Activated CD4-positive, alpha-beta T cell treated with anti-CD3 and anti-CD28 coated beads for 4 hours (primary cell): ENCODE measurements at places on chromosomes 3 and 15.

DNA sequence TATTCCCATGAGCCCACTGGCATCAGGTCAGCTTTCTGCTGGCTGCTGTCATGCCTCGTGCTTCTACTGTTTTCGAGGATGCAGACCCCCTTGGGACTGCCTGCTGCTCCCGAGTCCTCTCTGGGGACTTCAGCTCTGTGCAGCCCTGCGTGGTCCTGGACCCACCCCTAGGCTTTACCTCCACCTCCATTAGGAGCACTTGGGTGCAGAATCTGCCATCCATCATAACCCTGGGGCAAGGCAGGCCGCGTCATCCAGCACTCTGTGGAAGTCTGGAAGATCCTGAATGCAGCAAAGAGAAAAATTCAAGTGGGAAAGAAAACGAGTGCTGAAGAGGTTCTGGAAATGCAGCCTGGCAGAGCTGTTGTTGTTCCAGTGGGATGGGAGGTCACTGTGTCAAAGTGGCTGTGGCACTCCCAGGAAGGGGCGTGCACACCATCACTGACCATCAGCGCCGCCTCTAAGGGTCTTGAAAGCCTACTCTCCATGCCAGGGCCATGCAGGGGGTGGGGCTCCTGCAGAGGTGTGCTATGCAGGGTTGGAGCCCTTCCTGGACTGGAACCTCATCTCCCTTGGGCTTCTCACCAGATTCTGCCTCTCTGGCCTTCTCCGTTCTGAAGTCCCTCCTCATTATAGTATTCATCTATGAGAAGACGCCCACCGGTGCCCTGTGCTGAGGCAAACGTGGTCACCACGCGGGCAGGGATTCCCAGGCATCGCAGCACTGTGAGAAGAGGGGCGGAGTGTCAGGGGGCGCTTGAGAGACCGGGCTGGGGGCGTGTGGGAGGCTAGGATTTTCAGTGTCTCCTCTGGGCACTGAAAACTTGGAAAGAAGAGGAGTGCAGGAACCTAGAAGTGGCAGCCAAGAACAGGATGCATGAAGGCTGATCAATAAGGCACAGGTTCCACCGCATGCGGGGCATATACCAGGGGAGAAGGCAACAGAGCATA is 12.5 kb downstream of the EPB42 start:
- DNase-seq = no peak

DNA sequence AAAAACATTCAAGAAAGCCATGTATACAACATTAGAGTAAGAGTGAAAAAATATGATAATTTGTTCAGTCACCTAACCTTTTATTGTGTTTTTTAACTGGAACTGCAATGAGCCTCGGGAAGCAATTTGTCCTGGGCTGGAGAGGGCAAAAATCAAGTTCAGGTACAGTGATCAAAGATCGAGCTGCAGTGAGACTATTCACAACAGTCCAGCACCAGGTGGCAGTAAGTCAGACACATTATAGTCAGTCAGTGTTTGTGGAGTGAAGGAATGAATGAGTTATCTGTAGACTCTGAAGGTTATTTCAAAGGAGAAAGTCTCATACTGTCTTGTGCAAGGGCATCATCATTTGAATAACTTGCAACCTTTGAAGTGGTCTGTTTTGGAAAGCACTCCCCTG is 116.6 kb downstream of the CHDH start:
- no peak for DNase-seq

GRCh38 chr3:13617981-13618380 is 69.1 kb downstream of the FBLN2 start:
- no peak for DNase-seq

- DNase-seq = no peak
Observed at GRCh38 chr3:38950581-38950980, 101.2 kb downstream of the SCN11A start.

DNA sequence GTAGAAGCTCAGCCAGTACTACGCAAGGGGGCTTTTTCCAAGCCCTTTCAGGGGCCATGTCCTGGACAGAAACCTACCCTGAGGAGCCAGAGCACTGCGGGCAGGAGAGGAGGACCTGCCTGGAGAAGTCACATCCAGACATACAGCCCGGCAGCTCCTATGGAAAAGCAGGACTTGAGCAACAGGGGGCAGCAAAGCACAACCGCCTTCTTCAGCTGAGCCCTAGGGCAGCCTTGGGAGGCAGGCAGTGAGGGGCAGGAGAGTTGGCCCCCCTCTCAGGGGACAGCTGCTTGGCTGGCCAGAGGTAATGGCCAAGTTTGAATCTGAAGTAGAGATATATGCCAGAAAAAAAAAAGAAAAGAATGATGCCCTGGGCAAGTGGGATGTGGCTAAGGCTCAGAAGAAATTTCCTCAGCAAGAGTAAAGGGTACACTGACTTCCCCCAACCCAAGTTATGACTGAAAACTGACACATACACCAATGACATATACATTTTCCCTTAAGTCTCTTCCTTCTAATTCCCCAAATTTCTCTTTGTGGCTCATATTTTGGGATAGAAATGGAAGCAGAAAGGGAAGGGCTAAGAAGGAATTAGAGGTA is 56.9 kb downstream of the CYP19A1 start:
- no peak for DNase-seq

- DNase-seq = no peak
Observed at GRCh38 chr15:45594319-45594718, 7.1 kb downstream of the BLOC1S6 start.

- DNase-seq = no peak
Observed at GRCh38 chr15:28117432-28117990, 18.4 kb upstream of the OCA2 start.

GRCh38 chr15:92954578-92954977 is 54.5 kb downstream of the CHD2 start:
- no peak for DNase-seq

- no peak for DNase-seq
Observed at GRCh38 chr3:128424508-128425069, 42.1 kb downstream of the DNAJB8 start.

GRCh38 chr3:158718490-158719170 is 13.6 kb downstream of the RARRES1 start:
- no peak for DNase-seq

DNA sequence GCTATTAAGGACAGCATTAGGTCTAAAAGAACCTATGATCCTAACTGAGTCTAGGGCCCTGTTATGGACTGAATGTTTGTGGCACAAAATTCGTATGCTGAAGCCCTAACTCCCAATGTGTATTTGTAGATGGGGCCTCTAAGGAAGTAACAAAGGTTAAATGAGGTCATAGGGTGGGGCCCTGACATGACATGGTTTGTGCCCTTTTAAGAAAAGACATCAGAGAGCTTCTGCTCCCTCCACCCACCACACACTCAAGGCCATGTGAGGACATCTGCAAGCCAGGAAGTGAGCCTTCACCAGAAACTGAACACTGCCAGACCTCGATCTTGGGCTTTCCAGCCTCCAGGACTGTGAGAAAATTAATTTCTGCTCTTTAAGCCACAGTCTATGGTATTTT is 49.2 kb downstream of the PHC3 start:
- DNase-seq = no peak

DNA sequence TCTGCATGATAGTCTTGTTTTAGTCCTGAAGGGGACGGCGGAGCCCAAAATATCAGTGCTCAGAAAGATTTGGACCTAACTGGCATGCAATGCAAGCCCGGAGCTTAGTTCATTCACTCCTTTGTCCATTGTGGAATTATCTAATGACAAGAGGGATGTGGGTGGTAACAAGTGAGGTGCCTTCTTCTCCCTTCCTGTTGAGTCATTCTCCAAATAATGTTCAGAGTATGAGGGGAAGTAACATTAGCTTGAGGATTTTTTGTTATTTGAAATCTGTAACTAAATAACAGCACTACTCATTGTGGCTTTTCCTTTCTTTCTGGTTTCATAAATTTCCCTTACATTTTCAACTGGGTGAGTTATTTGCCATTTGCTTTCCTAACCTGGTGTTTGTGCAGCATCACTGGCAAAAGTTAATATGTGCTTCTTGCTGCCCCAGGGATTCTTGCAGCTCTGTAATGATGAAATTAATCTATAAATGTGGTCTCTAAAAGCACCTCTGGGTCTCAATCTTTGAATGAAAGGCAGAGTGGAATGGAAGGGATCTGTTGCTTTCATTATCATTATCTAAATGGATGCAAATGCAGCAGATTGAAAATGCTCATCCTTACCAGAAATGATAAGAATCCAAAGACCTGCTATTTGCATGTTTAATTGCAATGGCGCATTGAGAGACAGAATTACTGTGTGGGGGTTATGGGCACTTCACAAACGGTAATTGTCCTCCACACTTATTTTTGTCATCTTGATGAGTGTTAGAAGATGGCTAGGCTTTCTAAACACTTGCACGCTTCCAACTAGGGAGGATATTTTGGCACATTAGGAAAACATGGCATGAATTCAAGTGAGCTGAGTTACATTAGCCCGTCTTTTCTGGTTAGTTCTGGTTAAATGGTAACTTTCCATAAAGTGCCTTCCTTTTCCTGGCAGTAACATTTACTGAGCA is 89.9 kb upstream of the MITF start:
- DNase-seq = no peak

GRCh38 chr3:18667552-18667951 is 242.4 kb upstream of the SATB1 start:
- no peak for DNase-seq

DNA sequence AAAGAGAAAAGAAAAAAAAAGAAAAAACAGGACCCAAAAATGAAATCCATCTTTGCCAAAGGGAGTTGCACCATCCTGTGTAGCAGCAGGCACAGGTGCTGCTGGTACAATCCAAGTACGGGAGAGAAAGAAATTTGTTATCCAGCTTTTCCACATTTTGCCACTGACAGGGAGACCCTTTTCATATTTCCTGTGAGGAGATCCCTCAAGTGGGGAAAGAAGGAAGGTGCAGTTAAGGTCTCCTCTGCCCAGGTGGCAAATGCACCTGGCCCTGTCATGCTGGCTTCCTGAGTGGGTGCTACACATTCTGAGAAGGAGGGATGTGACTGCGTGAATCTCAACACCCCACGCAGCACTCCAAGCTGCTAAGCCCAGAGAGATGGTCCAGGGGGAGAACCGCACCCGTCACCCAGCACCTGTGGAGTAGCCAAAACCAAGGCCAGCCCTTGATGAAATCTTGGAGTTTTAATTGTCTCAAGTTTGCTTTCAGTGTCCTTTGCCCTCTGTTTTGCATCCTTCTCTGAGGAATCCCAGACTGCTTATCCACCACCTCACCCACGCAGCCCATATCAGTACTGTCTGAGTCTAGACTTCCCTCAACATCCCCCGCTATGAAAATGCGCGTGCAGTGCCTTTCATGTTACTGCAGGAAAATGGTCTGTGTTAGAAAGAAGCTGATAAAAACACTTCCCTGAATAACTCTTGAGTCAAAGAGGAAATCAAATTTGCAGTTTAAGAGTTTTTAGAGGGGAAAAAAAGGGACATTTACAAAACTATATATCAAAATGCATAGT is 141.9 kb upstream of the THBS1 start:
- no peak for DNase-seq

- no peak for DNase-seq
Observed at GRCh38 chr15:78402061-78402610, 35.9 kb upstream of the IREB2 start.

- no peak for DNase-seq
Observed at GRCh38 chr3:119912220-119912619, 130.3 kb downstream of the NR1I2 start.

- DNase-seq = peak; percentile 52
Observed at GRCh38 chr3:16828815-16829214, 55.9 kb upstream of the PLCL2 start.

- no peak for DNase-seq
Observed at GRCh38 chr15:101559952-101560351, 70.4 kb upstream of the PCSK6 start.

DNA sequence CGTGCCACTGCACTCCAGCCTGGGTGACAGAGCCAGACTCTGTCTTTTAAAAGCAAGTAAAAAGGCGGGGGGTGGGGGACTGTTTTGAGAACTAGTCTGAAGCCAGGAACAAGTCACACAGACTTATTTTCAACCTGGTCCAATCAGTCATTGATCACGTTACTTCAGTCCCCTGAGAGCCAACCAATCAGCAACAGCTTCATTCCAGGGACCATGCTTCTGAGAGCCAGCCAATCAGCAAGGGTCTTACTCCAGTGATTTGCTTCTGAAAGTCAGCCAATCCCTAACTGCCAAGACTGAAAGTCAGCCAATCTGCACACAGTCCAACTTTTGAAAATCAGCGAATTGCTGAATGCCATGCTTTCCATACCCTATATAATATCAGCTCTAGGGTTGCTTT is 48.6 kb upstream of the C15orf39 start:
- no peak for DNase-seq

DNA sequence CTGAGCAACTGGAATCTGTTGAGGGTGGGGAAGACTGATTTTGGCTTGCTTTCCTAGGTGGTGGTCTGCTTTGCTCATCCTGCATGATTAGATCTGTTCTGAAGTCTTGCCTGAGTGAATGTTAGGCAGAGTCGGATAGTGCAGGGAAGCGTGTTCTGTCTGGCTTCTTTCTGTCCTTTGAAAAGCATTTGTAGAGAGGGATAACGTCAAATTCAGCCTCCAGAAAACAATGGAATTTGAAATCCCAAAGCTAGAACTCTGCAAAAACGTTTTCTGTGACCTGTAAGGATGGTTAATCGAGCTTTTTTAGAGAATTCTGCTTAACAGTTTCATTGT is 1.4 kb downstream of the GLCE start:
- no peak for DNase-seq

- DNase-seq = no peak
Observed at GRCh38 chr3:187639927-187640568, 30.1 kb downstream of the SST start.

- peak; percentile 57 for DNase-seq
Observed at GRCh38 chr15:45456212-45457106, 66.1 kb downstream of the SLC30A4 start.

GRCh38 chr3:47578119-47578632 is 489 bp downstream of the CSPG5 start:
- DNase-seq = peak; percentile 29

GRCh38 chr15:31464216-31465082 is 137.8 kb downstream of the KLF13 start:
- DNase-seq = no peak
